Occipital lobe (tissue), 3 donors: ENCODE measurements at places on chromosomes 3 and 15. TPM values are rescaled to one million over a fixed set of nuclear protein-coding genes. Genes with fewer than 3 reads are reported as not detected.

PEX5L gene
- total RNA-seq, result 49.6 TPM

UCN2 gene
- total RNA-seq, result not detected

TIGIT gene
- not detected for total RNA-seq

KNG1 gene
- not detected for total RNA-seq

TJP1 gene
- total RNA-seq, result 48.7 TPM

LYZL4 gene
- not detected for total RNA-seq
